ENCODE measurements at places on chromosomes 16 and 17.

DNA sequence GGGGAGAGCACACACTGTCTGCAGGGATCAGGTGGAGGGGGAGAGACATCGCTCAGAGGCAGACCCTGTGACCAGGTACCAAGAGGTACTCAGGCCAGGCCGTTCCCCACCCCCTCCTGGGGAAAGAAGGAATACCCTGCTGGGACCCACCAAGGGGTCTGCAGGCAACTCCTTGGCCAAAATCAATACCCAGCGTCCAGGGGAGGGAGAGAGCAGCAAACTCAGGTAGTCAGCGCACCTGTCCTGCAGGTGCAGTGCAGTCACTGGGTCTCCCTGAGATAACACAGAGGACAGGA is 57.5 kb upstream of the DOC2B start:
- DNase-seq = no peak

GRCh38 chr17:72274614-72275013 is 153.8 kb downstream of the SOX9 start:
- no peak for DNase-seq

- DNase-seq = no peak
These were observed 25.0 kb upstream of the GNG13 start for GRCh38 chr16:825341-826061.

DNA sequence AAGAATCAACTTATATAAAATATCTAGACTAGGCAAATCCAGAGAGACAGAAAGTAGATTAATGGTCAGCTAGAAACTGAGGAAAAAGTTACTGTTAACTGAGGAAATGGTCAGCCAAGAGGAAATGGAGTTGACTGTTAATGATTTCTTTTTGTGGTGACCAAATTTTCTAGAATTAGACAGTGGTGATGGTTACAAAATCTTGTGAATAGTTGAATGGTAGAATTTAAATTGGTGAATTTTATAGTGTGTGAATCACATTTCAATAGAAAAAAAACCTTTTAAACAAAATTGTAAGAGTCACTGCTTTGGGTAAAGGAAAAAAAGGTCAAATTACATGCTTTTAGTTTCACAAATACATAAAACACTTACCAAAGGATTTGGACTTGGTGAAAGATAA is 30.0 kb downstream of the APPBP2 start:
- DNase-seq = no peak

DNA sequence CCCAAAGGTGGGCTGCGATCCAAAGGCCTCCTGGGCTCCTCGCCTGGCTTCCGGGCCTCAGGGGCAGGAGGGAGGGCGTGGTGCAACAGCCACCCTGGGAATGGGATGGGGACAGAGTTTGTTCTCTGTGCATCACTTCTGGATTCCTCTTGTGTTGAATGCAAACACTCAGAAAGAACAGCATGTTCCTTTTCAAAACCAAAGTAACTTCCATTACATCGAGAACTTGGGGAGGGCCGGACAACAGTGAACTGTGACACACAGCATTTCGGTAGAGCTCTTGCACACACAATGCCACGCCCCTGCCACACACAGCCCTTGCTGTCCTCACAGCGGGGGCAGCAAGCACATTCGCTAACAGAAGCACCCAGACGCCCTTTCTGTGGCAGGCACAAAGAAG is 36.1 kb upstream of the FASN start:
- no peak for DNase-seq

- no peak for DNase-seq
These were observed 33.3 kb downstream of the RHBDL3 start for GRCh38 chr17:32298721-32299579.

GRCh38 chr16:52066962-52067361 is 480.0 kb downstream of the TOX3 start:
- no peak for DNase-seq

DNA sequence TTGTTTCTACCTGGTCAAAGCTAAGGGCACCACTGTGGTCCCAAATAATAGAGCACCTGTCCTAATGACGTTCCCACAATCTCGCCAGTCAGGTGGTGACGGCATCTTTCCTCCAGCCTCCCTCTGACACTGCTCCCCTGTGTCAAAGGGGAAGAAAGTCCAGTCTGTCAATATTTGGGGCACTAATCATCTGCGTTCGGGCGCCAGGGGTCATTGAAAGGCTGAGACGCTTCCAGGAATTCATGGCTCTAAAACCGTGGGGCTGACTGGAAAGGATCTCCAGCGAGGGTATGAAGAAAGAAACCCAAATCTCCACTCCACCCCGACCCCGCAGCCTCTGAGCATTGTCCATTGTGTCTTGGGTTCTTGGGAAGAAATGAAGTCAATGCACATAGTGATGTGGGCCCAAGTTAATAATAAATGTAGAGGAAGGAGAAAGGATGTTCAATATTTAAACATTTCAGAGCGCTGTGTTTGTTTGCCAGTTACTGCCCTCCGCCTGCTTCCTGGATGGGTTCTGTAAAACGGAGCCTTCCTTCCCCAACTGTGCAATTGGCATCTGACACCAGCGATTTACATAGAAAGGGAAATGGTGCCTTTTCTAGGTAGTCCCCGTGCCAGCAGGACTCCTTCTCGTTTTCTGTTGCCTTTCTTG is 103.2 kb downstream of the SOCS1 start:
- DNase-seq = no peak

DNA sequence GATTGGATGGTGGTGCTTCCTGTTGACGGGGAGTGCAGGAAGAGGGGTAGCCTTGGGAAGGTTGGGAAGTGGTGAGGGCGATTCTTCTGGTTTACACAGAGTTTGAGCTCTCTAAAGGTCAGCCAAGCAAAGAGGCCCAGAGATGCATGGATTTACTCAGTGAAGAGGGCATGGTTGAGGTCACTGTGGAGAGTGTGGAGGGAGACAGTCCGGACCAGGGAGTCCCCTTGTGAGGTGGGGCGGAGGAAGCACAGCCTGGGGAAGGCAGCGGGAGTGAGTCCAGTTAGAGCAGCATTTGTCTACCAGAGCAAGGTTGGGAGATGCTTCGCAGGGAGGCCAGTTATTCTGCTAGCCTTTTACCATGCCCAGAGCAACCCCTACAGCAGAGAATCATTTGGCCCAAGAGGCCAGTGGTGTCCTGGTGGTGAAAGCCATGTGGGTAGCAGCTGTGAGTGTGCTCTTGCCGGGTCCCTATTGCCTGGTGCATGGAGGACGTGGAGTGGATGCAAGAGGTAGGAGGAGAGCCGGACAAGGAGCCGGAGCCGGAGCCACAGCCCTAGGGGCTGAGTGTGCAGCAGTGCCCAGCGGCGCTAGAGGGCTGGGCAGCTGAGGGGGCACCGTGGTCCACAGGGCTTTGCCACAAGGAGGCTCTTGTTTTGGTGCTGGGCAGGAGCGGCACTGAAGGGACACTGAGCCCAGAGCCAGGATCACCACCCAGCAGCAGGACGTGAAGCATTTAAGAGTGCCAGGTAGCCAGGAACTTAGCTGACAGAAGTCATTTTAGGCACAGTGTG is 27.7 kb downstream of the PRMT7 start:
- no peak for DNase-seq

GRCh38 chr17:1002412-1002753 is 5.5 kb downstream of the TIMM22 start:
- DNase-seq = no peak

GRCh38 chr17:74971842-74972106 is 785 bp downstream of the HID1 start:
- DNase-seq = no peak

GRCh38 chr17:10879190-10879836 is 41.4 kb upstream of the PIRT start:
- no peak for DNase-seq

GRCh38 chr17:51121620-51122472 is 1.2 kb upstream of the SPAG9 start:
- peak; percentile 69 for DNase-seq

Data from stimulated activated CD8-positive, alpha-beta memory T cell treated with anti-CD3 and anti-CD28 coated beads, Interleukin-15, amount 100 ng/mL, for 24 hours (primary cell).